ENCODE measurements at places on chromosomes 16 and 17. TPM values are rescaled to one million over a fixed set of nuclear protein-coding genes. Genes with fewer than 3 reads are reported as not detected.

Gene TMEM219
- total RNA-seq: 122 TPM

Gene TBC1D3B
- total RNA-seq: 8.8 TPM

Gene KRTAP4-6
- not detected for total RNA-seq

Gene MMP28
- total RNA-seq: 39.5 TPM

Gene VWA3A
- total RNA-seq: 3.6 TPM

Gene NTN1
- 2.0 TPM for total RNA-seq

Gene SEC14L5
- 0.52 TPM for total RNA-seq

Gene SLC2A4
- 0.85 TPM for total RNA-seq

Gene CCDC154
- 2.7 TPM for total RNA-seq

Gene CEP295NL
- total RNA-seq: 1.6 TPM

Gene TEKT5
- total RNA-seq: not detected

Gene TBX6
- total RNA-seq: 1.6 TPM

Gene SPPL2C
- total RNA-seq: not detected

Gene ZC3H7A
- 48.9 TPM for total RNA-seq

Gene CNGB1
- 0.23 TPM for total RNA-seq

Gene NEUROD2
- not detected for total RNA-seq

Gene RCVRN
- total RNA-seq: 0.50 TPM

Gene UTS2R
- not detected for total RNA-seq

Gene OR4D1
- total RNA-seq: not detected

Gene EXOC3L1
- total RNA-seq: 16.9 TPM

Gene TAC4
- not detected for total RNA-seq

Gene C17orf113
- 1.2 TPM for total RNA-seq

Gene KRT33B
- not detected for total RNA-seq

Gene SLC16A11
- 1.2 TPM for total RNA-seq

Gene LRRC36
- 19.5 TPM for total RNA-seq

Gene CDH15
- total RNA-seq: 4.2 TPM

Gene MED9
- total RNA-seq: 11.5 TPM

Gene KRTAP9-2
- not detected for total RNA-seq

Gene GJD3
- total RNA-seq: 3.0 TPM

Gene RAMP2
- total RNA-seq: 76.1 TPM
